Activated naive CD4-positive, alpha-beta T cell treated with Interleukin-2 at 50 U/mL for 16 hours (primary cell): ENCODE measurements at places on chromosomes 12 and 14.
A peak's percentile ranks its signal among the peaks of the same experiment; 100 is the strongest.

- no peak for DNase-seq
These were observed 247.8 kb downstream of the MDGA2 start for GRCh38 chr14:47427629-47428028.

- DNase-seq, result no peak
These were observed 27.9 kb upstream of the EID3 start for GRCh38 chr12:104275689-104276088.

DNA sequence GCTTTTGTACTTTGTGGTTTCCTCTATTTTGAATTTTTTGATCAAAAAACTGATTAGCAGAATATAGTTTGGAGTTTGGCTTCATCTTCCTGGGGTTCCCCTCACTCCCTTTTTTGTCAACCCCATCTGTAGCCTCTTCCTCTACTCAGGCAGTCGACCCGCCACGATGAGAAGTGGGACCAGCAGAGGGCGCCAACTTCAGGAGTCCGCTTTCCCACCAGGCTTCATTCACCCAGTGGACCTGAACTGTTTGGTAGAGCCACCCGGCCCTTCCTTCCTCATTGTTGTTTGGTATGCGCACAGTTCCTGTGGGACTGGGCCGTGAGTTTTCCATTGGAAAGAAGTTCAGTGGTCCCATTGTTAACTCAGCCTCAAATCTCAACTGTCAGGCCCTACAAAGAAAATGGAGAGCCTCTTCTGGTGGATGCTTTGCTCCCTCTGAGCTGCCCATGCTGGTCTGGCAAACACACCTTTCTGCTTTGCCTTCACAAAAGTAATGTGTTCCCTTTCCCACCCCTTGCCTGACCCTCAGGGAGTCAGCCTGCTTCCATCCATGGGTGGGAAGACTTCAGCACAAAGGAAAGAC is 21.7 kb downstream of the TMBIM6 start:
- peak; percentile 81 for DNase-seq

DNA sequence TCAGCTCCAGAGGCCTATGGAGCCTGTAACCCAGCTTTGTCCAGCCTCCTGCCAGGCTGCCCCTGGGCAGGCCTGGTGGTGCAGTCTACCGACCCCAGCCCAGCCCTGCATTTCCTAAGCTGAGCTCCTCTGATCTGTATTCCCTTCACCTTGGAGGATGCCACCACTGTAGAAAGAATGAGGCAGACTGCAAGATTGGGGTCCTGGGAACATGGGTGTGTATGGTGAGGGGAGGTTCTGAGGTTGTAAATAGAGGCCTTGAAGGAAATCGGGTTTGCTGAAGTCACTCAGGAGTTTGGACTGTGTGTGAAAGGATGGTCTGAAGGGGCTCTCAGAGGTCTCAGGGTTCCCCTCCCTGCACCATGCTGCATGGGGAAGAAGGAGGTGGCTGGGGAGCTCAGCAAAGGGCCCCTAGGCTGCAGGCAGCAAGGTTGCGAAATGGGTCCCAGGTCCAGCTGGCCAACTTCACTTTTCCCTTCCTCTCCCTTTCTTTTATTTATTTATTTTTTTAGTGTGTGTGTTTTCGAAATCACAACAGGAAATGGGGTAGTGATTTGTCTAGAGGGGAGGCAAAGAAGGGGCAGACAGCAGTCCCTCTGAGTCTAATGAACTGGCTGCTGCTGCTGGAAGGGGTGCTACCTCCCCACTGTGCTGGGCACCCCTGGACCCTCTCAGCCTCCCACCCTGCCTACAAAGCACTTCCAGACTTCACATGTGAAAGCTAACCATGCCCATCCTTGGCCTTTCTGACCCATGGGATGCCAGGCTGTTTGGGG is 1.2 kb upstream of the LRP1-AS start:
- DNase-seq, result no peak

DNA sequence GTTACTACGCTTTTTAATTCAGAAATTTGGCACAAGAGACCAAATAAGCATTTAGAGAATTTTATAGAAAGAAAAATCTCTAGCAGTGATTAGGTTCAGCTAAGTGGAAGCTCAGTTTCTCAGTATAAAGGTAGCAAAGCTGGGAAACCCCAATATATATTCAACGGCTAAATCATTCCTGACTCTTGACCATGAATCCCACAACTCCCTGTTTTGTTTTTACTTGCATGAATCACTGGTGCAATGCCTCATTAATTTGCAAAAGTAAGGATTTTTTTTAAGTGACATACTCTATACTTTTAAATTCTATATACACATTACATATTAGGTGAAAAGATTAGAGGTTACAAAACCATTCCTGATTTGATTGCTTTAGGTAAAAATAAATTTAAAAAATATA is 74.3 kb upstream of the PLEKHG7 start:
- no peak for DNase-seq

DNA sequence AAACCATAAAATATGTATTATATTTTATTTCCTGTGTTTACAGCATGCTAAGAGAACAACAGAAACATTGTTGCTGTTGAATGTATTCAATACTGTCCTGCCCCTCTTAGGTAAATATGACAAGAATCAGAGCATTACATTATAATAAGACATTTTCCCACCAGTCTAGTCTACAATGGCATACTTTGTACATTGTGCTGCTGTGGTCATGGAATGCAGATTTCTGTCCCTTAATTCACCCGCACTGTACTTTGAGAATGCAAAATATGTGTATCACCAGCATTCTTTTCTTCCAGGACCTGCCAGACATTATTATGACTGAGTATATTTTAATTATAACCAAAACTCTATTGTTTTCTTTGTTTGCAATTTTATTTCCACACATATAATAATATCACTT is 16.5 kb upstream of the OR10AD1 start:
- no peak for DNase-seq

DNA sequence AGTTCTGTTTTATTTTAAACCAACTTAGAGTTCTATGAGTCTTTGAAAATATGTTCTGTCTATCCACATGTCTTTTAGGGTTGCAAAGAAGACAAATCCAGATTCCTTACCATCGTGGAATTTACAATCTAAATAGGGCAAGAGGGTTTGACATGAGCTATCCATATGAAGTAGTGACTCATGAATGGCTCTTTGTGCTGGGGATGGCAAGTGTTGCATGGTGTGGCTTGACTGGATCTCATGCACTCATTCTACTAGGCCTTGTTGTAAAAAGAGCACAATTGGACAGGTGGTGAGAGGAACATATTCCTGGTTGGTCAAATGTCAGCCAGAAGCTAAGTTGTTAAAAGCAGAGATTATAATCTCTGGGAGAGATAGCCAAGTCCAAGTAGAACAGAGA is 509.1 kb downstream of the DIO2 start:
- no peak for DNase-seq

DNA sequence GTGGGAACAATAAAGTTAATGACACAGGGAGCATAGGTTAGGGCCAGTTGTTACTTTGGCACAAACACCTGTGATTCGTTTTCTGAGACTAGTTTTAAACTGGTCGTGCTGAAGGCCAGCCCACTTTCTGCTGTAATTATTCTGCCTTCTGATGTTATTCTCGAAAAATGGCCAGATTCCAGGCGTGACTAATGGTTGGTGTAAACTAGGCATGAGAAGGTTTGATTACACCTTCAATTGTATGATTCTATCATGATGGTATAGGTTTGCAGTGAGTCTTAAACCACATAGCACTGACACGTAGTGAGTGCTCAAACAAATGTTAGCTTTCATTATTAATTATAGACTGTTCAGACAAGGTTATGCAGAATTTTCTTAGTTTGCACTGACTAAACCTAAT is 39.0 kb downstream of the CKB start:
- no peak for DNase-seq

DNA sequence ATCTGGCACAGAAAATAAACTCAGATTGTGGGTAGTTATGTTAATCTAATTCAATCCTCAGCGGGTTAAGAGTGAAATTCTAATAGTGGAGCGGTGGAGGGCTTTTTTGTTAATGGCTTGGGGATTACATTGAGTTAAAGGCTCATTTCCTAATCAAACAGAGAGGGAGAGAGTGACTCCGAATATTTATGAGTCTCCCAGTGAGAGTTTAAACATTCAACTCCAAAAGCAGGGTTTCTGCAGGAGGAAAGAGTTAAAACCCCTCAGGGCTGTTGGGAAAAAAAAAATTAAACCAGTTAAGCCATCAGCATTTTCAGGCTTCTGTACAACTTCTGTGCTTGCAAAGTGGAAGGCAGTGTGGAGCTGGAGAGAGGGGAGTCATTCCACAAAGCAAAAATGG is 62.1 kb upstream of the ESRRB start:
- DNase-seq, result no peak

DNA sequence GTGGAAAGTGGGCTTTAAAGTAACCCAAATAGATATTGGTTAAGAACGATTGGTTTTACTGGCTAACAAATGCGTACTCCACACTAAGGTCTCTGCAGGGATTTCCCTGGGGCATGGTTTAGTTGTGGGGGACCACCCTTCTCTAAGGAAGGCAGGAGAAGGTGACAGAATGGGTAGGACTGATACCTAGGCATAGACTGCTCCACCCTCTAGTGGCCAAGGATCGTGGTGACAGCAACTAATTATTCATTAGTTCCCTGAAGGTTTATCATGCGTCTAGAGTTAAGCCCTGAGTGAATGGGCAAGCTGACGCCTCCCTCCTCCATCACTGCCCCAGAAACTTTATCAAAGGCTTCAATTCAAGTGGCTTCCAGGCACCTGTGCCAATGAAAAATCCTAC is 9.1 kb downstream of the FAM181A start:
- DNase-seq, result no peak

- DNase-seq, result no peak
These were observed 2.9 kb upstream of the RTL1 start for GRCh38 chr14:100906420-100906819.

DNA sequence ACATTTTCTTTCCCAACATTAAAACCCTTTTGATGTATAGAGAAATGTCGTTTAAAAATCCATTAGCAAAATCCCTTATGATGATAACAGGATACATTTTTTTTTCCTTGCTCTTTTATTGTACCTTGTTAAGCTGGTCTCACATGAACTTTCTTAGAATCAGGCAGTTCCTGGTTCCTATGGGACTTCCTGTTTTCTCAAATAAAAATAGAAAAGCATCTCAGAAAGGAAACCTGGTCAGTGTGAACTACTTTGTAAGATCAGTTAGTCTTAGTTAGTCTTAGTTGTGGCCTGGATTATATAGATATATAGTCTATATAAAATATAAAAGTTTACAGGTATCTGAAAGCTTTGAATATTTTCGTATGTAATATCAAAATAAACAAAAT is 40.3 kb downstream of the LEMD3 start:
- DNase-seq, result no peak

GRCh38 chr12:508795-509194 is 49.1 kb downstream of the B4GALNT3 start:
- DNase-seq, result no peak

- DNase-seq, result no peak
These were observed 85.0 kb downstream of the KIF26A start for GRCh38 chr14:104223101-104224041.

DNA sequence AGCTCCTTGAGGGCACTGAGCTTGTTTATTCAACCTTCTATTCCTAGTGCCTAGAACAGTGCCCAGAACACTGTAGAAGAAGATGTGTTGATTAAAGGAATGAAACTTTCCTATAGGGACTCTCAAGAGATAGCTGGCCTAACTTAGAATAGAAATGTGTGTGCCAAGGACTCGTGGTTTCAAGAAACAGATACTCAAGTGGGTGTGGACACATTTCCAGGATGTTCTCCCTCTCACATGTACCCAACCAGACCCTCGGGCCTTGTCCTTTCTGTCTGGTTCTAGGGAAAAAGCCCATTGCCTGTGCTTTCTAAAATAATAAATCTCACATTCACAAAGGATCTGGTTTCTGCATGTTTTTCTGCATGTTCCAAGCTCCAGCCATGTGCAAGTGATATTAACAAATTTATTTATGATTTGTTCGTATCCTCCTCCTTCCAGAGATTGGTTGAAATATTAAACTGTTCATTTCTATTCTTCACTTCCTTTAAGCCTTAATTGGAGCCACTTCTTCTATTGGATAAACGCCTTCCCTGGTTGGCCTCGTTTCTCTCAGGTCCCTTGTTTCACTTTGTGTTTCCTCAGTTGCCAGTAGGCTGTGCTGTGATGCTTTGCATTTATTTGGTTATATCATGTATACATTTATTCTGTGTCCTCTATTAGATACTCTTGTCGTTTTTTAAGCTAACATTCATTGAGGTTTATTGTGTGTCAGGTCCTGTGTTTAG is 89.8 kb downstream of the CRADD start:
- peak; percentile 30 for DNase-seq

GRCh38 chr14:61561657-61562276 is 133.5 kb upstream of the HIF1A start:
- DNase-seq, result no peak

DNA sequence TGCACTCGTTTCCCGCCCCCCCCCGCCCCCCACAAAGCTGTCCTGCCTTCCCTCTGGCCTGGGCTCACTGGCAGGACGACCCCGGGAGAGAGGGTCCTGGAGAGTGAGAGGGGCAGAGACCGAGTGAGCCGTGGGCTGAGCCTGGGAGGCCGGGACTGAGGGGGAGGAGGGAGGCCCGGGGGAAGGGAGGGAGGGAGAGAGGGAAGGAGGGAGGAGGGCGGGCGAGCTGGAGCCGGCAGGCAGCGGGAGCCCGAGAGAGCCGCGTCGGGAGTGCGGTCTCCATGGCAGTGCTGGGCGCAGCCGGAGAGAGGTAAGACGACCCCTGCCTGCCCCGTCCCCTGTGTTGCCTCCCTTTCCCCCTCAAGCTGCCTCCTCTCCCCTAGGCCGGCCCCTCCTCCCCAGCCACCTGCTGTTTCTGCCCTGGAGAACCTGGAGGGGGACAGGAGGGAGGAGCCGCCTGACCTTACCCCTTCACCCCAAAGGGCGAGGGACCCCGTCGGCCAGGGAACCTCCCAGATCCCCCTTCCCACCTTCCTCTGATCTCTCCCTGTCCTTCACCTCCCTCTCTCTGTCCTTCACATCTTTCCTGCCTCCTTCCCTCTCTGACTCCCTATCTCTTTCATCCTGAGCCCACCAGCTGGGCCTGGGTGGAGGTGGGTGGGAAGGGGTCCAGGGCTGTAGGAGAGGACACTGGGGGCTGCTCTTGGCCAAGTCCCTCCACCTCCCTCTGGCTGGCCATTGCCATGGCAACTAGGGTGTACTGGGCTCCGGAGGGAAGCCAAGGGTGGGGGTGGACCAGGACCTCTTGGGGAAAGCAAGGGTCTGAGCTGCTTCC is at the start of gene GPR162:
TSS of gene GPR162 (plus strand) at position 231 of the 835 bp plus-strand sequence. CDS start 2,078 bp downstream, outside the sequence.
- DNase-seq, result no peak

DNA sequence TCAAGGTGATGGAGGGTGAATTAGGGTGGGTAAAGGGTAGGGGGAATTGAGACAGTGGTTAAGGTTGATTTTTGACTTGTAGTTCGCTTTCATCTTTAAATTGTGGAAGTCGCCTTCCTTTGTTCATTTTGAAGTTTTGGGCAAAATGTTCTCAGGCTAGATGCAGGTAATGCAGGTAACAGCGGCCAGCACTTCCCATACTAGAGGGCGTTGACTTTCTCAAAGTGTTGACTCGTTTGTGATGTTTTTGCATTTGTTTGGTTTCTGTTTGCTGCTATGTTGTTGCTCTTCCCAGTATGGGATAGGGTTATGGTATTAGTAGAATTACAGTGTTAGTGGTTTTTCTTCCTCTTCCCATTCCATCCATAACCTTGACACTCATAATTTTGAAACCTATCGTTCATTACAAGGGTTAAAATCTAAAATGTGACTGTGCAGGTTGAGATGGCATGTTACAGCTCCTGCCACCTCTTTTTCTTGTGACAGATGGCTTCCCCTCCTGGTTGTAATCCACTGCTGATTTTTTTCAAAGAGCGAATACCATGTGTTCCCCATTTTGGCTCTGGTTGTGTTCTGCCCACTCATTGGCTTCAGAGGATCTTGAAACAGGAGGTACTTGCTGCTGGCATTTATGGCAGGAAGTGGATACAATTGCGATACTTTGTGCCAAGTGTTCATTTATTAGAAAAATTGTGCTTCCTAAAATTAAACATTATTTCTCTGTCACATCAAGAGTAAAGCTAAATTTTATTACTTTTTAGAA is 57.1 kb downstream of the ERC1 start:
- DNase-seq, result no peak

- no peak for DNase-seq
These were observed 64.5 kb downstream of the SYT1 start for GRCh38 chr12:78929075-78929418.
